Memory B cell (primary cell): ENCODE measurements at places on chromosomes 6 and 20.

DNA sequence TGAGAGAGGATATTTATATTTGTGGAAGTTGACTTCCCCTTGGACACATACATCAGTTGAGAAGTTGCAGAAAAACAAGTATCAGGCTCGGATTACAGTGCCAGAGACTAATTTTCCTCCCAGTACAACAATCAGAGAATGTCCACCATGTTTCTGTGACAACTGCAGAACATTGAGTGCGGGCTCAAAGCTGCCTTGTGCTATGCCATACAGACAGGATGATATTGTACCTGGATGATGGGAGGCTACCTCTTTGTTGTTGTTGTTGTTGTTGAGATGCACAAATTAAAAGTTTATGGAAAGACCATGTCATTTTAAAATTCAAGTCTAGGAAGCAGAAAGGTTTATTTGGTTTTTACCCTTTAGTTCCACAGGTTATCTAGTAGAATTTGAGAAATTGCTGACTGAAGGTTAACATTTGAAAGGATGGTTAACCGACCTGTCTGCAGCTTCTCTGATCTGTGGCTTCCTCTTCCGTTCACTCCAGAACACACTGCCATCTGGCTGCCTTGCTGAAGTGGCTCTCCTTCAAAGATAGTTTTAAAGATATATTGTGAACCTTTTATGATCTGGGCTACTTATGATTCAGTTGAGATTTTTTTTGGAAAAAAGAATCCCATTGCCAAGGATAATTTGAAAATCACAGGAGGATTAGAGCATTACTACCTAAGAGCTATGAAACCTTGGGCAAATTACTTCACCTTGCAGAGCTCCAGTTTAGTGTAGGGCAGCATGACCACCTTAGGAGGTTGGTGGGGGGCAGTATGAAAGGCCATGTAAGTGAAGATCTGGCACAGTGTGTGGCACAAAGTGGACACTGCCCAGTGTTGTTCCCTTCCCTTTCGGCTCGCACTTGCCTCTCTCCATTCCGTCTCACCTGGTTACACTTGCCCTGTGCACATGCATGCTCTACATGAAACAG, 15.9 kb downstream of the TMEM200A start:
- peak overlapping the region; percentile 25 for H3K27ac ChIP-seq
- no peak for DNase-seq
- H3K36me3 ChIP-seq: no peaks in the 10 kb centered on the region
- H3K4me1 ChIP-seq: peaks cover 2% of the 10 kb centered on the region
- no peaks in the 10 kb centered on the region for H3K27me3 ChIP-seq

DNA sequence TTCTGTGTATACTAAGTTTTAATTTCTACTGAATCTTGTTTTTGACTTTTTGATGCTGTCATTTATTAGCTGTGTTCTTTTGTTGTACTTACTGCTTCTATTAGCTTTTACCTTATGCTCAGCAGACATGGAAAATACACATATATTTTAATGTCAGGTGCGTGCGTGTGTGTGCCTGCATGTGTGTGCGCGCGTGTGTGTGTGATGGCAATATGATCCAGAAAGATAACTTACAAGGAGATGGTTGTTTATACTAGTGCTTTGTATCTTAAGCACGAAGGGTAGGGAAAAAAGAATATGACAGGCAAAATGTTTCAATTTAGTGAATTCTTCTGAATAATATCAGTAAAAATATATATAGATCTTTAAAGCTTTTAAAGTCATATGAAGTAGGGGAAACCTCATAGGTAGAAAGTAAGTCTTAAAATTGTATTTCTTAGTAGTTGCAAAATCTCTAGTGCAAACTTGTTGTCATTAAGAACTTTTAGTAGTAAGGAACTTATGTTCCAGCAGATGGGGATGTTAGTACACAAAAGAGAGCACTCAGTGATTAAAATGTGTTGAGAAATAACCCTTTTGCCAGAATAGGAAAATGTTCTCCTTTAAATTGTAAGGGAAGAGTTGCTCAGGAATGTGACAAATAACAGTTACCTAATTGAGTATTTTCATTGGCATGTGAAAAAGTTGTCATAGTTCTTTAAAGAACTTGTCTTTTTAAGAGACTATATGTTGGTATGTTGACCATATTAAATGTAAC, 13.2 kb downstream of the QKI start:
- no peak overlapping the region for H3K4me3 ChIP-seq

GRCh38 chr6:134098276-134098675, 45.9 kb upstream of the SLC2A12 start:
- H3K27me3 ChIP-seq: peaks cover 12% of the 10 kb centered on the region
- H3K27ac ChIP-seq: no peak overlapping the region

DNA sequence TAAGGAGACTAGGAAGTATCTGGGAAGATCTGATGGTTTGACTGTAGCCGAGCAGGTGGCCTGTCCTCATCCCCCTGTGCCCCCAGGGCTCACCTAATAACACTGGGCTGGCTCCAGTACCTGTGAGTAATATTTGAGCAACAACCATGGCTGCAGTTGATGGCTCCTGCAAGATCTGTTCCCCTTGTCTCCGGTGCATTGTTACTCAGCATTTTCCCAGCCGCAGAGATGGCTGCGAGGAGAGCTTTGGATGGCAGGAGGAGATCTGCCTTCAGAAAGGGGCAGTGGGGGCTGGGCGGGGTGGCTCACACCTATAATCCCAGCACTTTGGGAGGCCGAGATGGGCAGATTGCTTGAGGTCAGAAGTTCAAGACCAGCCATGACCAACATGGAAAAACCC, 39.3 kb downstream of the PTK7 start:
- DNase-seq: no peak
- no peaks in the 10 kb centered on the region for H3K4me1 ChIP-seq
- no peaks in the 10 kb centered on the region for H3K36me3 ChIP-seq
- no peak overlapping the region for H3K27ac ChIP-seq

DNA sequence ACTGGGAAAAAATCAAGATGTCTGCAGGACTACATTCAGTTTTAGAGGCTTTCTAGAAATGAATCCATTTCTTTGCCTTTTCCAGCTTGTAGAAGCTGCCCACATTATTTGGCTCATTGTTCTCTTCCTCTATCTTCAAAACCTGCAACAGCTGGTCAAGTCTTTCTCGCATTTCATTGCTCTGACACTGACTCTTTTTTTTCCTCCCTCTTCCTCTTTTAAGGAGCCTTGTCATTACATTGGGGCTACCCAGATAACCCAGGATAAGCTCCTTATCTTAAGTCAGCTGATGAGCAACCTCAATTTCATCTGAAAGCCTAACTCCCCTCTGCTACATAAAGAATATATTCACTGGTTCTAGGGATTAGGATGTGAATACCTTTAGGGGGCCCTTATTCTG, 53.2 kb upstream of the CEP162 start:
- no peak for DNase-seq
- H3K27me3 ChIP-seq: peaks cover 11% of the 10 kb centered on the region
- H3K4me1 ChIP-seq: no peaks in the 10 kb centered on the region
- H3K4me3 ChIP-seq: no peak overlapping the region

DNA sequence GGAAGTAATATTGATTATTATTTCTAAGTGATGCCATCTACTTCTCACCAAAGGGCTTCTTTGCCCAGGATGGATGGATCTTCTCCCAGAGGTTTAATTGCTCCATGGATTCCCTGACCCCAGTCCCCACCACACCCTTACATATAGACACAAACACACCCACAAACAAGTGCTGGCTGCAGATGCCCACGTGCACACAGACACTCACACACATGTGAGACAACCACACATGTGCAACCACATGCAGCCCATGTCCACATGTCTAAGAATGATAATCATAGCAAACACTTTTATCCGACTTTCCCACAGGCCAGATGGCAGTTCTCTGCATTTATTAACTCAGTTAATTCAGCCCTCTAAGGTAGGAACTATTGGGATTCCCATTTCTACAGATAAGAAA, 44.2 kb downstream of the MAFB start:
- H3K4me1 ChIP-seq: no peaks in the 10 kb centered on the region
- no peak for DNase-seq
- no peak overlapping the region for H3K27ac ChIP-seq

DNA sequence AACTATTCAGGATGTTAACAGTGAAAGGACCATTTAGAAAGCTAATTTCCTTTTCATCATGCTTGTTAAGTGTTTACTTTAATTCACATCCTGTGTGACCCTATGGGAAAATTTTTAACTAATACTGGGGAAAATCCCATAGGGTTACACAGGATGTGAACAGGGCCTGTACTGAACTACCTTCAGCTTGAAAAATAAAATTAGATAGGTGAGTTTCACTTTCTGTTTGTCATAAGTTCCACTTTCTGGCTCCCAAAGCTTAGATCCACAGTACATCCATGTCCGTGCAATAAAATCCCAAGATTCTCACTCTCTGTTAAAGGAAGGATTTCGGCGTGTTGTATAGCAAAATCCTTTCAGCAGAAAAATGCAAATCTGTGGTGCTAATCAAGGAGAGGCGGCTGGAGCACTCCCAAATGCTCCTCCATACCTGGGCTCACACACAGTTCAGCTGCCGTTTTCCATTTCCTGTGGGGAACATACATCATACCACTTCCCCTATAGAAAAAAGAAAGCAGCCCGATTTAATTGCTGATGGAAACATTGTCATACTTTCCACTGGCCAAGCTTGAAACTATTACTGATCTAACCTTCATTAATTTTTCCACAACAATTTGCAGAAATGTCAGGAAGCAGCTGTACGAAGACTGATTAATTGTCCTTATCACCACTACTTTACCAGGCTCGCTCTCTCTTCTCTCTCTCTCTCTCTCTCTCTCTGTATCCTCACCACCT, 125.2 kb downstream of the HIVEP2 start:
- peak overlapping the region; percentile 85 for H3K4me3 ChIP-seq
- peaks cover 41% of the 10 kb centered on the region for H3K4me1 ChIP-seq

DNA sequence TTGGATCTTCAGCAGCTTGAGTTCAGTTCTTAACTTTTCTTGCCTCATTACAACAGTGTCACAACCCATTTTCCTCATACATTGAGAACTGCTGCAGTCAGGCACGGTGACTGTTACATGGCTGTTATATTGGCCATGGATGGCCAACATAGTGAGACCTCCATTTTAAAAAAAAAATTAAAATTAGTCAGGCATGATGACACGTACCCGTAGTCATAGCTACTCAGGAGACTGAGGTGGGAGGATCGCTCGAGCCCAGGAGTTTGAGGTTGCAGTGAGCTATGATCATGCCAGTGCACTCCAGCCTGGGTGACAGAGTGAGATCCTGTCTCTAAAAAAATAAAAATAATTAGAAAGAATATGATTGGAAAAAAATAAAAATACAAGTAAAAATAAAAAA, 9.9 kb upstream of the MMP24 start:
- no peak overlapping the region for H3K27ac ChIP-seq
- no peak overlapping the region for H3K4me3 ChIP-seq
- DNase-seq: no peak
- peaks cover 15% of the 10 kb centered on the region for H3K36me3 ChIP-seq

DNA sequence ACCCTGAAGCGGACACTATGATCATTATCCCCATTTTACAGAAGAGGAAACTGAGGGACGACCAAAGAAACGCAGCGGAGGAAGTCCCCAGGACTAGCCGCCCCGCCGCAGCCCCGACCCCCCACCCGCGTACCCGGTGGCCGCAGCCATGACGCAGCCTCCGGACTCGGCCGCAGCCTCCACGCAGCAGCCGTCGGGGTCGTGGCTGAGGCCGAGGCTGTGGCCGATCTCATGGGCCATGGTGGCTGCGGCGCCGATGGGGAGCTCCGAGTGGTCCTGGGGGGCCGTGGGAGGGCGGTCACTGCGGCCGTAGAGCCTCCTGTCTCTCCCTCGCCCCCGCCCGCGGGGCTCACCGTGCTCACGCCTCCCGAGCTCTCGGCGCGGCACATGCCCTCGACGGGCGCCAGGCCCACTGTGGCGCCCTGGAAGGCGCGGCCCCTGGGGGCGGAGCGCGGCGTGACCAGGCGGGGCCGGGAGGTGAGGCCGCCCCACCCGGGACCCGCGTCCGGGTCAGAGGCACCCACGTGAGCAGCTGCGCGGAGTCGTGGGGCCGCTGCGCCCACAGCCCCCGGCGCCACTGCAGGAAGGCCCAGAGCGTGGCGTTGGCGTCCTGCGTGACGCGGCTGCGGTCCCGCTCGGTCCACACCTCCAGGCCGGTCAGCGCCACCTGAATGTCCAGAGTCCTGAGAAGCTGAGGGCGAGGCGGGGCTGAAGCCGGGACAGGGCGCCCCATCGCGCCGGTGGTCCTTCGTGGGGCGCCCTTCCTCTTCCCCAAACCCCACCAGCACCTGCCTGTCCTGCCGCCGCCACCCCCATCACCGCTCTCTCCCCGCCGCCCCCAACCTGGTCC, 8.4 kb downstream of the ADAM33 start:
- H3K27ac ChIP-seq: no peak overlapping the region

- H3K4me1 ChIP-seq: no peaks in the 10 kb centered on the region
- H3K27me3 ChIP-seq: no peaks in the 10 kb centered on the region
- H3K36me3 ChIP-seq: peaks cover 11% of the 10 kb centered on the region
- no peak for DNase-seq
These were observed 13.6 kb upstream of the DBNDD2 start for GRCh38 chr20:45394221-45395113.

GRCh38 chr6:106273087-106273486, 52.5 kb downstream of the ATG5 start:
- peaks cover 7% of the 10 kb centered on the region for H3K36me3 ChIP-seq
- peak overlapping the region; percentile 35 for H3K27ac ChIP-seq
- no peaks in the 10 kb centered on the region for H3K27me3 ChIP-seq
- no peak overlapping the region for H3K4me3 ChIP-seq
- peaks cover 6% of the 10 kb centered on the region for H3K4me1 ChIP-seq

DNA sequence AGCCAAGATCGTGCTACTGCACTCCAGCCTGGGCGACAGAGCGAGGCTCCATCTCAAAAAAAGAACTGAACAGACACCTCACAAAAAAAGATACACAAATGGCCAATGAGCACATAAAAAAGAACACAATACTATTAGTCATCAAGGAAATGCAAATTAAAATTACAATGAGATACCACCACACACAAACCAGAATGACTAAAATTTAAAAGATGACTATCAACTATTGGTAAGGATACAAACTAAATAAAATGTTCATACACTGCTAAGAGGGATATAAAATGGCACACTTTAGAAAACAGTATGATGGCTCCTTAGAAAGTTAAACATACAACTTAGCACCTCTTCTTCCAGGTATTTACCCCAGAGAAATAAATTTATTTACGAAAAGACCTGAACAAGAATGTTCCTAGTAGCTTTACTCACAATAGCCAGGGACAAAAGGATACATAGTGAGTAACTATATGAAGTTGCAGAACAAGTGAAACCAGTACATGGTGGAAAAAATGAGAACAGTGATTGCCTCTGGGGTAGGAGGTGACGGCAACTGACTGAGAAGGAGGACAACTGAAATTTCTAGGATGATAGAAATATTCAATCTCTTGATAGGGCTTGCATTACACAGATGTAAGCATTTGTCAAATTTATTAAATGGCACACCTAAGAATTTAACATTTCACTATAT, 53.2 kb downstream of the FAM8A1 start:
- no peak overlapping the region for H3K4me3 ChIP-seq
- no peaks in the 10 kb centered on the region for H3K27me3 ChIP-seq
